ENCODE measurements at places on chromosomes 2 and 18.

DNA sequence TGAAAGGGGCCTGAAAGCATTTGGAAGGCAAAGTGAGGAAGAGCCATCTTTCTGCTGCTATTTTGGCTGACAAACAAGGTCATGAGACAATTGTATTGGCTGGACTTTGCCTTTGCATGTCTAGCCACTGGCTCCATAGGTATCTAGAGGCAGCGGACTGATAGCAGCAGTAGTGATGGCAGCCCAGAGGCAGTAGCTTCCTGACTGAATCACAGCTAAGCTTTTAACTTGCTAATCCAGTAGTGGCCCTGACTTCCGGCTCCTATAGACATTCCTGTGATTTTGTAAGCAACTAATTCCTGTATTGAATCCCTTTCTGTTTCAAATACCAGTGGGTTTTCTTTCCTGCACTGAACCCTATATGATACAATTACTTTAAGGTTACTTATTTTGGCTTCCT lies 69.8 kb upstream of the PDE1A start:
- DNase-seq: no peak

DNA sequence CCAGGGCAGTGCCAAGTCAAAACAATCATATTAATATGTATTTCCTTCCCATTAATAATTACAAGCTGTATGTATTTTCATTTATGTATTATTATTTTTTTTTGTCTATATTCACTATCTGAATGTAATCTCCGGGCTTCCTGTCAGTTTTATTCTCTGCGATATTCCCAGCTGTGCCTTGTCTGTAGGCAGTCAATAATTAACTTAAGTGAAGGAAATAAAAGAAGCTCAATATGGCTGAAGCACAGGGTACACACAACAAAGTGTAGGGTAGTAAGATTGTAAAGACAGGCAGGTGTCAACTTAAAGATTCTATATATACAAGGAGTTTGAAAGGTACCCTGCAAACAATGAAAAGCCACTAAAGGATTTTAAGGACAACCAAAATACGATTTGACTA lies 122.9 kb downstream of the ROCK1 start:
- no peak for DNase-seq

- no peak for DNase-seq
These were observed 225.2 kb upstream of the SPOPL start for GRCh38 chr2:138276339-138276738.

GRCh38 chr2:221572821-221573429 lies 821 bp upstream of the EPHA4 start:
- DNase-seq: peak; percentile 14

GRCh38 chr2:50651676-50652075 lies 380.3 kb downstream of the NRXN1 start:
- no peak for DNase-seq

GRCh38 chr2:237196409-237196808 lies 110.7 kb downstream of the COPS8 start:
- DNase-seq: no peak

- no peak for DNase-seq
These were observed 718.7 kb upstream of the FAM98A start for GRCh38 chr2:34317797-34318196.

GRCh38 chr2:27831279-27832050 lies 58.7 kb downstream of the RBKS start:
- no peak for DNase-seq

GRCh38 chr2:181778621-181779201 lies 98.4 kb upstream of the NEUROD1 start:
- DNase-seq: no peak

DNA sequence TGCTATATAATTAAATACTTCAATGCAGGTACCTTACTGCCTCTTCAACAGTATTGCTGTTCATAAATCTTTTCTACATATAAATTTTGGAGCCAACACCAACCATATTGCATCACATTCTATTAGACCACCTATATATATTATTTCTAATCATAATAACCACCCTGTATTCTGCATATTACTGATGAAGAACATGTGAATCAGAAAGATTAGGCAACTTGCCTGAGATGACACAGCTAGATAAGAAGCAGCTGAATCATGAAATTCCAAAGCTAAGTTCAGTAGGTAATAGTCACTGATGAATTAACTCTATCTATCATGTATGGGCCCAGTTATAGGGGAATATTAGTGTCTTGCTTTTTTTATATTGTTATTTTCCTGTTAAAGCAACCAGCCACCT lies 161.8 kb downstream of the AGPS start:
- no peak for DNase-seq

GRCh38 chr18:36296650-36297416 lies 680 bp upstream of the FHOD3 start:
- DNase-seq: no peak

- no peak for DNase-seq
These were observed 100.2 kb downstream of the ANKRD44 start for GRCh38 chr2:197210430-197210829.

DNA sequence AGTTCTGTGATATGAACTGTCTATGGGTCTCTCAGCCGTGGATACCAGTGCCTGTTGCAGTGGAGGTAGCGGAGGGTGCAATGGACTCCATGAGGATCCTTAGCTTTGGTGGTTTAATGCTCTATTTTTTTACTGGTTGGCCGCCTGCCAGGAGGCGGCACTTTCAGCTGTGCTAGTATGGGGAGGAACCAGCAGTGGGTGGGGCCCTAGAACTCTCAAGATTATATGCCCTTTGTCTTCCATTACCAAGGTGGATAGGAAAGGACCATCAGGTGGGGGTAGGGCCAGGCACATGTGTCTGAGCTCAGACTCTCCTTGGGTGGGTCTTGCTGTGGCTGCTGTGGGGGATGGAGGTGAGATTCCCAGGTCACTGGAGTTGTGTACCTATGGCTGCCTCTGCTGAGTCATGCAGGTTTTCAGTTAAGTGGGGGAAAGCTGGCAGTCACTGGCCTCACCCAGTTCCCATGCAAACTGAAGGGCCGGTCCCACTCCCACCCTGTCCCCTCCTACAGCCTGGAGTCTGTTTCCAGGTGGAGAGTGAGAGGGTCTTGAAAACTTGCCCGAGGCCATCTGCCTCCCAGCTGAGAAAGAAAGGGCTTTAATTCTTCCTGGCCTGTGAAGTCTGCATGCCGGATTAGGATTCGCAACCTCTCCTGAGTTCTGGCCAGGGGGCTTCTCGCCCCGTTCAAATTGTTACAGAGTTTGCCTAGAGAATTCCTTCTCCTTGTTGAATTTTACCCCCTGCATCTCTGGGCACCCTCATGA lies 14.5 kb downstream of the KCNS3 start:
- no peak for DNase-seq

DNA sequence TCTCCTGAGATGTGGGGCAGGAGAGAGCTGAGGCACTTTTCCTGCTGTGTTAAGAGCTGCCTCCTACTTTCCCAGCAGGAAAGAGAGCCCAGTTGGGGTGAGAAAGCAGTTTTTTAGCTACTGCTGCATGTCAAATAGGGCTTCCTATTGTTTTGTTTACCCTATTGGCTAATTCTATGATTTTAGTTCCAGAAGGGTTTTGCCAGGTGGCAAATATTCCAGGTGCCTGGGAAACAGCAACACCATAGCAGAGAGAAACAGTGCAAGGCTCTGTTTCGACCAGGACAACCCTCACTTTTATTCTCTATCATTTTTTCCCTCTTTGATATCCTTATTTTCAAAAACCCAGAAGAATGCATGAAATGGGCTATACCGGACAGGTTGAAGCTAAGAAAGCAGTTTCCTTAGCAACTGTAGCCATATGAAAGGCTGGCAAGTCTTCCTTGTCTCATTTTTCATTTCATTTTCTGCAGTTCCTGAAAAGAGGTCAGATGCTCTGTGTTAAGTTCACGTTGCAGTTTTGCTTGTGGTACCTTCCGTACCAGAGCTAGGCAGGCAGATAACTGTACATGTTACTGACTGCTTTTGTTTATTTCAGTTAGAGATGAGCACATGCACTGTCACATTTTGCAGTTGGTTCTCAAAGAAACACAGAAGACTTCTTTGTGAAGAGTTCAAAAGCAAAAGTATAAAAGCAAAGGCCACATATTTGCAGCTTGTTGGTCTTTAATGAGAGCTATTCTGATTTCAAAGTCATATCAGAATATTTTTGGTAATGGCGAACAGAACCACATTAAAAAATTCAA lies 84.8 kb downstream of the AQP4 start:
- DNase-seq: no peak

DNA sequence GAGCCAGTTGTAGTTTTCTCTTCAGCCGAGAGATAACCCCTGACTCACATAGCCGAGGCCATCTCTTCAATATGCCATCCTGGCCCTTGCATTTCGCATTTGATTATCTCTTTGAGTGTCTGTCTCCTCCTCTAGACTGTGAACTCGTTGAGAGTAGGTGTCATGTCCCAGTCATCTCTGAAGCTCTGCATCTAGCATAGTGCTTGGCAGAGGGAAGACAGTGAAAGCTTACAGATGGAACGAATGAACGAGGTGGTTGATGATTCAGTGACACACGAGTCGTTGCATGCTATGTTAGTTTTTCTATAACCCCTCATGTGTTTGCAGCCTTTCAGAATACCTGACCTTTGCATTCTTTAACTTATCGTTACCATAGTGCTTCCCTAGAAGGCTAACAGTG lies 59.9 kb upstream of the CYRIA start:
- DNase-seq: peak; percentile 42

GRCh38 chr18:44799907-44800421 lies 119.3 kb downstream of the SETBP1 start:
- no peak for DNase-seq

DNA sequence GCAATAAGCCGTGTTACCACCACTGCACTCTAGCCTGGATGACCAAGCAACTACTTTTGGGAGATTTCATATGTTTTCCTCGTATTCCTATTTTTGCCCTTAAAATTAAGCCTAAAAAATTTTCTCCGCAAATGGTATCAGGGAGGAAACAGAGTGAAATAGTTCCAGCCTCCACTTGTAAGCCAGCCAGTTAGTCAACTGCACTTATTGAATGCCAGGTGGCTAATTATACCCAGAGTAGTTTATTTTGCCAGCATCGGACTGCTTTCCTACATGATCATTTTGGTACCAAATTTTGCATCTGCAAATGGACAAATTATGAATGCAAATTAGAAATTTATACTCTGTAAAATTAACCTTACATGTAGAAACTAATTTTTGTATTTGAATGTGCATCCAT lies 90.2 kb upstream of the ARHGAP28 start:
- no peak for DNase-seq

DNA sequence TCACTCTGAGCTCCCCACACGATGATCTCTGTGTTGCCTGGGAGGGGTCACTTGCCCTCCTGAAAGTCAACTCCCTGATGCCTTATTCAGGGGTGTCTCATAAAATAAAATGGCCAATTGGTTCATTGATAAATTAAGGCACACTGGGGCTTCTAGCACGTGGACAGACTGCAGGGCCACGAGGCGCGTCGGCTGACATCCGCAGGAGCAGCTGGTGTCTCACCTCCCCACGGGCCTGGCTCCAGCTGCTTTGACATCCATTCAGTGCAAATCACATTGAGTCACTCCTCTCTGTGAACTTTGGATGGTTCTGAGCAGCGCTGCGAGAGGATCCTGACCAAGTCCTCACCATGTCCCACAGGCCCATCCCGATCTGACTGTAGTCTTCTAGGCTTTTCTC lies 4.6 kb upstream of the ST8SIA3 start:
- DNase-seq: no peak

GRCh38 chr2:36748166-36748565 lies 51.7 kb downstream of the VIT start:
- DNase-seq: no peak

DNA sequence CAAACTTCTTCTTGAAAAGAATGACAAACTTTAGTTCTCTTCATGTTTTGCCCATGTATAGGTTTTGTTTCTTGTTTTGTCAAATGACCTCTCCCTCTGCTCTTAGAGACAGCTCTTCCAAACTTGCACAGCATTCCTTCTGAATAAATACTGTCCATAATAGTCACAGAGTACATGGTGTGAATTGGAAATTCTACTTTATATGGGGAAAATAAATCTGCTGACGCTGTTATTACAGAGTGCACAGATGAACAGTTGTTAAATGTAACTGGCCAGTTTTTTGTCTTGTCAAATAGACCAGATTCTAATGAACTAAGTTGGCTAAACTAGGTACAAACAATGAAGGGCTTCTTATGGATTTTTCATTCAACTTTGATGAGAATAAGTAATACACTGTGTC lies 115.8 kb upstream of the DTNA start:
- DNase-seq: no peak

DNA sequence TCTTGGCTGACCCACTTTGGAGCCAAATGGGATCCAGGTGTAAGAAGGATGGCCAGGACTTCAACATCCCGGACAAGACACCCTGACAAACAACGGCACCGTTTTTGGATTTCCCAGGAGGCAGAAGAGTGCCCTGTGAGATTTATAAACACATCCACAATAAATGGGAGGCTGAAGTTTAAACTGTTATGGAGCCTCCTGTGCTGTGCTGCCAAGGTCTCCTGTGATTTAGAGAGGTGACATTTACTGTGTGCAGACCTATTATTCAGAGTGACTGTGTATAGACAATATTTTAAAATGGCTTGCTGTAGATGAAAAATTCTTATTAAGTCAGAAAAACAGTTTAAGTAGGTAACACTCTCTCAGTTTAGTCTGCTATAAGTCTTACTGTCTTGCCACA lies 401.5 kb upstream of the ETAA1 start:
- no peak for DNase-seq

DNA sequence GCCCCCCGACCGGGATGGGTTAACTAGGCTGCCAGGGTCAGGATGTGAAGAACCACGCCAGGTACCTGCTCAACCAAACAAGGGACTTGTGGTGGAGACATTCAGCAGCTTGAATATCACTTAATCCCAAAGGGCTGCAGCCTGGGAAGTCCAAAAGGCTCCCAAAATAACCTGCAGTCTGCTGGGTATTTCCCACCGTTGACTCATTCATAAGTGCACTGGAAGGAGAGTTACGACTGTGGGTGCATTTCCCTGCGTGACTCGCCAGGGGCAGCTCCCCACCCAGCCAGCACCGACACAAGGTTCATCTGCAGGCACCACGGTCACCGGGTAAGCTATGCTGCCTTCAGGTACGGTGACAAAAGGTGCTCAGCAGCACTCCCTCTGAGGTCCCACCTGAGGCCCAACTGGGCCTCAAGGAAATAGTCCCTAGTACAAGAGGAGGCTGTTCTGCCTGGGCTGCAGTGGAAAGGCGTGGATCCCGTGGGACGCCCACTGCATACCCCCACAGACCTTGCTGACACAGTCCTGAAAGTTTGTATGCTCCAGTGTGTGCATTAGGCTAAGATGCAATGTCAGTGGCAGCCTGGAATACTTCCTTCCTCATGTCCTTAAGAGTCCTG lies 86.5 kb downstream of the UXS1 start:
- DNase-seq: peak; percentile 54

DNA sequence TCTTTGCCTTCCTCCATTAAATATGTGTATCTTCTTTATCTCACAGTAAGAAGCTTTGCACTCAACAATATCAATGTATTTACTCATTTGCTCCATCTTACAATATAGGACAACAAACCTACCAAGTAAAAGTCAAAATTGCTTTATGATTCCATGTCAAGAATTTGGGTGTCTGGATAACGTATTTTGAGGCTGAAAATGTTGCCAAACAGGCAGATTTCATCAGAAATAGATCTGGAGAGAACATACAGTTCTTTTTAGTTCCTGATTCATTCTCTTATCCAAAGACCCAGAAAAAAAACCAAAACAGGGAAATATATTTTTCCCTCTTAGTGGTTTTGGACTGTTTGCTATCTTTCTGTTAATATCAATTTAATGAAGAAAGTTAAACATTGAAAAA lies 621.1 kb downstream of the STK39 start:
- no peak for DNase-seq

GRCh38 chr2:179393481-179393880 lies 128.8 kb upstream of the SESTD1 start:
- DNase-seq: no peak

GRCh38 chr2:197954328-197954727 lies 149.9 kb downstream of the PLCL1 start:
- no peak for DNase-seq
